Activated CD4-positive, alpha-beta T cell treated with anti-CD3 and anti-CD28 coated beads for 1 hour (primary cell): ENCODE measurements at places on chromosomes 1 and 21.

GRCh38 chr1:51973587-51974474 lies 16.7 kb downstream of the RAB3B start:
- DNase-seq = no peak

- DNase-seq = no peak
Measured at GRCh38 chr21:17866590-17866989, 47.4 kb upstream of the C21orf91 start.

- no peak for DNase-seq
Measured at GRCh38 chr1:61181067-61182038, 99.0 kb downstream of the NFIA start.

- DNase-seq = no peak
Measured at GRCh38 chr1:34631126-34631525, 123.7 kb upstream of the GJB5 start.

DNA sequence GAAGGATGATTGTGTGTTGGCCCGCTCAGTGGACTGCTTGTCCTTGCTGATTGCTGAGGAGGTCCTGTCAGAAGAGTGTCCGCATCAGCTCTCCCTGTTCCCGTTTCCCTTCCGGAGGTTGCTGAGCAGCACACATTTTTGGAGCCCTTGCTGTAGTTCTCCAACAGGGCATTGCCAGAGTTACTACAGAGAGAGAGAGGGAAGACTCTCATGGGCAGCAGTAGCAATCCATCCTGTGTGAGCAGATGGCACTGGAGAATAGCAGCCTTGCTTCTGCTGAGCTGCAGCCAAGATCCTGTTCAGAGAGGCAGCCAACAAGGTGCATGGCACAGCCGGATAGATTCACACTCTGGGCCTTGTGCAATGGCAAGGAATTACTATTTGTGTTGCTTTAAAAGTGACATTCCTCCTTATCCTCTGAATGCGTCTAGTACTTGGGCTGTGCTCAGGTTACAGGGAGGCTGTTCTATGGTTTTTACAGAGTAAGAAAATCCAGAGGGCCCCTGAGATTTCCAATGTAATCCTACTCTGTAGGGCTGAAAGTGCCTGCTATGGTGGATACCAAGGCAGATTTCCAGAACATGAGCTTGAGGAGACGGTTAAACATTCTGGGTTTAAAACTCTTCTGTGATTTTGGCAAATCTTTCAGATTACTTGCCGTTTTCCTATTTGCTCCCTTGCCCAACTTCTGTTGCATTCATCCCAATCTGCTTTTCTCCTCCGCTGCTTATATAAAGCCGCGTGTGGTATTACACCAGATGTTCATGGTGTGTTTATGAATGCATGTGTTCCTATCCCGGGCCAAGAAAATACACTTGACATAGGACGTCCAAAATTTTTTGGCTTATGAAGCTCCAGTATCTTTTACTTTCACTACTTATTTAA lies 27.4 kb downstream of the AK4 start:
- DNase-seq = no peak

DNA sequence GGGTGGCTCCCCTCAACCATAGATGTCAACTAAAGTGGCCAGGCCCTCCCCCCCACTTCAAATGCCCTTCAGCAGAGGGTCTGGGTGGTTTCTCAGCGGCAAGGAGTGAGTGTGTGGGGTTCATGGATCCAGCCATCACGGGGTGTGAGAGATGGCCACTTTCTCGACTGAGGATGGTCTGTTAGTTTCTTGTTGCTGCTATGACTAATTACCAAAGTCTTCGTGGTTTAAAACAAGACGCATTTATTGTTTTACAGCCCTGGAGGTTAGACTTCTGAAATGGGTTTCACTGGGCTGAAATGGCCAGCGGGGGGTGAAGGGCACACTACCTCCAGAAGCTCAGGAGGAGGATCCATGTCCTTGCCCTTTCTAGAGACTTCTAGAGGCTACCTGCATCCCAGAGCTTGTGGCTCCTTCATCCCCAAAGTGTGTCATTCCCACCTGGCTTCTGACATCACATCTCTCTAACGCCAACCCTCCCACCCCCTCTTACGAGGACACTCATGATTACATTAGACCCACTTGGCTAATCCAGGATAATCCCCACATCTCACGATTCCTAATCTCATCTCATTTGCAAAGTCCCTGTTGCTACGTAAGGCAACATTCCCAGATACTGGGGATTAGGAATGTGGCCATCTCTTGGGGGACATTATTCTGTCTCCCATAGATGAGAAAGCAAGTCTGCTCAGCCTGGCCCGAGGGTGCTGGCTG lies 53.0 kb downstream of the EPHB2 start:
- DNase-seq = no peak

- no peak for DNase-seq
Measured at GRCh38 chr1:111862599-111862998, 106.9 kb downstream of the DDX20 start.
